ENCODE measurements at places on chromosomes 12 and 14. TPM values are rescaled to one million over a fixed set of nuclear protein-coding genes. Genes with fewer than 3 reads are reported as not detected.

ATG14 gene
- 19.5 TPM for total RNA-seq

RNF212B gene
- 0.33 TPM for total RNA-seq

GPR65 gene
- total RNA-seq = 0.57 TPM

RIPK3 gene
- 3.8 TPM for total RNA-seq

IL26 gene
- total RNA-seq = not detected

PLBD1 gene
- 18.7 TPM for total RNA-seq

ANG gene
- total RNA-seq = 13.7 TPM

NKX2-1 gene
- total RNA-seq = 0.92 TPM

DNA sequence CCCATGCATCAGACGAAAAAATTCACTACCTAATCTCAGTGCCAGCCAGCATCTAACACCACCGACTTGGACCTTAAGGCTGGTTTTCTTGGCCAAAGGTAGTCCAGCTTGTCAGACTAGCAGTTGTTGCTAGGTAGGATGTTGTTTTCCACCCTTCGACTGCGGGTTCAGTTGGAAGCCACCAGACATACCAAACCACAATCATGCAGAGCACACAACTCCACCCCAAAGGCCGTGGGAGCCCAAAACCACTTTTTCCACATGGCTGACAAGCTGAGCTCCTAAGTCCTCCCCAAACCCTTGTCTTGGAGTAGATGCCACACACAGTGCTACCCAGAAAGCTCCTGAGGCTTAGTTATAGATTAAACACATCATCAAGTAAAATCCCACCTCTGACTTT lies 46.8 kb downstream of the LRIG3 start:
- no peak for DNase-seq

- DNase-seq = peak; percentile 8
Observed at GRCh38 chr14:63922696-63923421, 70.1 kb downstream of the SYNE2 start.

GRCh38 chr12:3246253-3246652 lies 169.1 kb downstream of the TSPAN9 start:
- no peak for DNase-seq

DNA sequence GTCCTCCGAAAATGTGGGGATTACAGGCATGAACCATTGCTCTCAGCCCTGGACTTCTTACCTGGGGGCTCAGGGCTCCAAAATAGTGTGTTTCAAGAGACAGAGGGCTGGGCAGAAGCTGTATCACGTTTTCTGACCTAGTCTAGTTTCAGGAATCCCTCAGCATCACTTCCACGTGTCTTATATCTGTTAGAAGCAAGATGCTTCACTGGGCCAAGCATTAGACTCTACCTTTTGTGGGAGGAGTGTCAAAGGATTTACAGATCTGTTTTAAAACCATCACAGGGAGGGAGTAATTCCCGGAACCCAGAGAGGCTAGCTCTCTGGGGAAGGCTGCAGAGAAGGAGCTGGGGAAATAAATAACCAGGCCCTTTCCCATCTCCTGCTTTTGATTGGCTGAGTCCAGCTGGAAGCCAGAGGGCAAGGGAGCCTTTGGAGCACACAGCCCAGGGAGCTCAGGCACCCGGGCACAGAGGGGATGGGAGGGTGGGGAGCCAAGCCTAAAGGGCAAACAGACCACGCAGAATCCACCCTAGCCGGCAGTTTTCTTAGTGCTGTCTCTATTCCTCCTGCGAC lies 33.3 kb upstream of the ALDH2 start:
- DNase-seq = peak; percentile 55

- DNase-seq = no peak
Observed at GRCh38 chr12:39692258-39692853, 72.8 kb upstream of the ABCD2 start.

DNA sequence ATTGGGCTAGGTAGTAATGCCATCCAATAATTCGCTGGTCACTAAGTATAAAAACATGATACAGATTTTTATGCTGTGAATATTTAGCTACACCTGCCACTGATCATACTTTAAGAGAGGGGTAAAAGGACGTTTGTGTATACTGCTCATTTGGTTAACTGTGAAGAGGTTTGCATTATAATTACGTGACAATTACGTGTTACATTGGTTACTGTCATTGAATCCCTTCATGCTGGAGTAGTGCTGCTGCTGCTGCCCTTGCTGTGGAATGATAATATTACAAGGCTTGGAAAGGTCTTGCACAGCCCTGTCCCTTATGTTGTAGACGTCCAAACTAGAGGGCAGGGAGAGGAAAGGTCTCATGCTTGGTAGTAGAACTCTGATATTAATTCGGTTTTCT lies 312.2 kb upstream of the ATP2B1 start:
- DNase-seq = no peak

DNA sequence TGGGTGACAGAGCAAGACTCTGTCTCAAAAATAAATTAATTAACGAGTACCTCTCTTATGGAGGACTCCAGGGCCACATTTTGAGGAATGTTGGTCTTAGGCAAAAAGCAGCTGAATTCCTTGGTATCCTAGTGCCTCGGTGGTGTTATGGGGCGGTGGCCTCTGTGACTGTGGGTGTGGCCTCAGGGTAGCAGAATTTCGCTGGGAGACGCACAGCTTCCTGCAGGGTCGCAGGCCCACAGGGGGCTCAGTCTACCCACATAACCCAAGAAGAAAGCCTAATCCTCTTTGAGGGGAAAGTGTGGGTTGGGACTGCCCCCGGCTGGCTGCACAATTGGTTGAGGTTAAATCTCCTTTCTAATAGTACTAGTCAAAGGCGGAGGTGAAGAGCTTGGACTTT lies 11.2 kb upstream of the SERPINA4 start:
- no peak for DNase-seq

DNA sequence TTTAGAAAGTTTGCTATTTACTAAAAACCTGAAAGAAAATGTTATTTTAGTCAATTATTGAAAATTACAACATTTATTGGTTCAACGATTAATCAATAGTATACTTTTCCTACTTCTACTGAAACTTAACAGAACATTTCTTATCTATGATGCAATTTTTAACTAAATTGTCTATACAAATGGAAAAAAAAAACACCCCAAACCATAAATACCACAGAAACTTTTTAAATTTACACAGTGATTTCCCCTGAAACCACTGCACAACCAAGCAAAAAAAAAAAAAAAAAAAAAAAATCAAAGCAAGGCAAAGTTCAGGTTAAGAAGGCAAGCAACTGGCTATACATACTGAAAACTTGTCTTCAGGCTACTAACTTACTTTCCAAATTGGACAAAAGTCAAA lies 71.9 kb upstream of the POC1B start:
- no peak for DNase-seq

DNA sequence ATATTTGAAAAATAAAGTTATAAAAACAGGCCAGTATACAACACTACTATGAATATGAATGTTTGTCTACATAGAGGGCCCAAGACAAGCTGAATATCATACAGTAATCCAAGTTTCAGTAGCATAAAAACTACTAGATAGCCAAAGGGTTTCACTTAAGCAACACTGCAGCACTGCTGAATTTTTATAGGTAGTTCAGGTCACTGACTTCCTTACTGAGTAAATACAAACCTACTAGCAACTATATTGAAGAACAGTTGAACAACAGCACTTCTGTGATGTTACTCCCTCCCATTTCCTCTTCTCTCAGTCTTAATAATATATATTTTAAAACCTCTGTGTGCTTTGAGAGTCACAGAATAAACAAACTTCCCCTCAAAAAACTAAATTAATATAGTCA lies 42.7 kb downstream of the GTF2A1 start:
- no peak for DNase-seq

- no peak for DNase-seq
Observed at GRCh38 chr14:85417396-85417795, 112.5 kb upstream of the FLRT2 start.

DNA sequence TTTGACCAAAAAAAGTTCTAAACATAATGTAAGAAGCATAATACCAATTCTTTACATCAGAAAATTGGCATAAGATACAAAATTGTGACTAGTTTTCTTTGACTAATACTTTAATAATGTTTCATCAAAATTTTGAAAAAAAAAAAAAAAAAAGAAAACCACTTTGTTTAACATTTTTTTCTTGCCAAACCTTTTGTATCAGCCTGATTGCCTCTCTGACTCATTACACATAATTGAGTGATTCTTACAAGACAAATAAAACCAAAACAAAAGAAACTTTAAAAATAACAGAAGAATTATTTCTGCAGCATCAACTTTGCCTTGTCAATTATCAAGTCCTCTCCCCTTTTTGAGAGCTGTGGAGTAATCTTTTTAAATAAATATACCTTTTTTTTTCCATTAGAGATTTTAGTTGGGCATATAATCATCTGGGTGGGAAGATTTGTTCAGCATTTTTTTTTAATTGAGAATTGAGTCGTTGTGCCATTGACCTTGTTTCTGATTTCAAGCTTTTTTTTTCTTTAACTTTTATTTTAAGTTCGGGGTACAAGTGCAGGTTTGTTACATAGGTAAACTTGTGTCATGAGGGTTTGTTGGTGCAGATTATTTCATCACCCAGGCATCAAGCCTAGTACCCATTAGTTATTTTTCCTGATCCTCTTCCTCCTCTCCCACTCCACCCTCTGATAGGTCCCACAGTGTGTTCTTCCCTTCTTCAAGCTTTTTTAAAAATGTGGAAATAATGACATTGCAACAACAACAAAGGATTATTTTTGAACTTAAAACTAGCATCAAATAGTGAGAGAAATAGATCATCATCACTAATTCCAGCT lies 45.8 kb upstream of the HMGA2 start:
- DNase-seq = no peak

DNA sequence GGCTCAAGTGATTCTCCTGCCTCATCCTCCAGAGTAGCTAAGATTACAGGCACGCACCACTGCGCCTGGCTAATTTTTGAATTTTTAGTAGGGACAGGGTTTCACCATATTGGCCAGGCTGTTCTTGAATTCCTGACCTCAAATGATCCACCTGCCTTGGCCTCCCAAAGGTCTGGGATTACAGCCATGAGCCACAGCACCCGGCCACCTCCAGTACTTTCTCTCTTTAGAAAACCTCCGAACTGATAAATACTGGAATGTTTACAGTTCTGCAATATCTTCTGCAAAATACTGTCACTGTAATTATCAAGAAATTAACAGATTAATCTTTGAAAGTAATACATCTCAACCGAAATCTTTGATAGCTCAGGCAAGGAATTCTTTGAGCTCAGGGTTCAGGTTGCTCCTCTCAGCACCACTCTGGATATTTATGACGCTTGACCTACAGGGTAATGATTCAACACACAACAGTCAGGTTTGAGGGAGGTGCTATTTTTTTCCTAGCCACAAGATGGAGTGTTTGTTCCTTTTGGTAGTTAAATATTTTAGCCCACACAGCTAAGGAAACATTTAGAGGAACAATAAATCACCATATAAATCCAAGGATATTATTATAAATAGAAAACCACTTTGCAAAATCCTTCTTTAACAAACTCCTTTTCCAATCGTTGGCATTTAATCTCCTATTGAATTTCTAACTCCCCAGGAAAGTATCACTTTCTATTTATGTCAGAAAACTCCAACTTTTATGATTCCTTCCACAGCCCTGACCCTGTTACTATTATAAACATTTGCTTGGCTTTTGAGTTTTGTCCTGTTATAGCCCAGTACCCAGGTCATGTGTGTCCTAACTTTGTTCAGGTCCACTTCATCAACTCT lies 48.6 kb upstream of the GTF2A1 start:
- DNase-seq = no peak

DNA sequence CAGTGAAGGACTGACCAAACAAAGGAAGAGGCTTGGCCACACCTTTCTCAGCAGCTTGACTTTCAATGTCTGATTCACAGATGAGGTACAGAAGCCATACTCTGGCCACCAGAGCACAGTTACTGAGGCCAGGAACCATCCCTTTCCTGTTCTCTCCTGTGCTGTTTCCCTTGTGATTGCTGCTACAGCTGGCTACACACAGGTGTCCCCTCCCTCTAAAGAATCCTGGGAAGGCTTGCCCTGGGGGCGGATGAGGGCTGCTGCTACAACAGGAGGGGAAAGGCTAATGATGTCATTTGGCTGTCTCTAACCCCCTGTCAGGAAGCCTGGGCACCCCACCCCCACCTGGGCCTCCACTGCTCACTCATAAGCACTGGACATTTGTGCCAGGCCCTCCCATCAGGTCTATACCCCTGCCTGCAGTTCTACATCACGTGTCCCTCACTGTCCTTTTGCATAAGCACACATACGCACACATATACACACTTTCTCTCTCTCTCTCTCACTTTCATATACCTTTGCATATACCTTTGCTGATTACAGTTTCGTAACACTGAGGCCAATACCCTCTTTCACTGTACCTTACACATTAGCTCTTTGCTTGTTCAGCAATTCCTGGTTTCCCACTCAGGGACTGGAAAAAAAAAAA lies 41.4 kb downstream of the PRPF40B start:
- DNase-seq = no peak

DNA sequence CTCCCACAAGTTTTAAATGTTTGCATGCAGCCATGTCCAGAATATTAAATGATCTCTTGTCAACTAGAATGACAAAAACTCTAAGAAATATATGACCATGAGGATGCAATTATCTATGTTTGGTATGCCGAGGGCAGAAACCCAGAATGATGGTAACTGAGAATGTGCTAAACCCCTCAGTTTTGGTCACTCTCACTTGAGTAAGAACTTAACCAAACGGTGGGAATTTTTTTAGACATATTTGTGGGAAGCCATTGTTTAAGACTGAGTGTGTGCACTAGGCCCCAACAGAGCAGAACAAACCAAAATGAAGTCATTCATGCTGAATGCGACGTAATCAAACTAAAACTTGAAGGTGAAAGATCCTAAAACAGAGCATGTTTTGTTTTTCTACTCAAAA lies 1927.9 kb upstream of the SEL1L start:
- no peak for DNase-seq

GRCh38 chr12:20376984-20377383 lies 8.6 kb downstream of the PDE3A start:
- no peak for DNase-seq

- no peak for DNase-seq
Observed at GRCh38 chr14:64806862-64807495, 72.7 kb downstream of the SPTB start.

- DNase-seq = no peak
Observed at GRCh38 chr12:105261010-105261409, 25.0 kb upstream of the APPL2 start.

DNA sequence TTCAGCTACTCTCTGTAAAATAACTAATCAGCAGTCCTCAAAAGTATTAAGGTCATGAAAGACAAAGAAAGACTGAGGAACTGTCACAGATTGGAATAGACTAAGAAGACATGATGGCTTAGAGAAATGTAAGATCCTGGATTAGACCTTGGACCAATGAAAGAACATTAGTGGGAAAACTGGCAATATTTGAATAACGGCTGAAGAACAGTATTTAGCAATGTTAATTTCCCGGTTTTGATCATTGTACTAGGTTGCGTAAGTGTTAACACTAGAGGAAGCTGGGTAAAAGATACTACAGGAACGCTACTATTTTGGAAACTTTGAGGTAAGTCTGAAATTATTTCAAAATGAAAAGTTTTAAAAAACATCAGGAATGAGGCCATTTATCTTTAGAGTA lies 98.8 kb upstream of the RESF1 start:
- no peak for DNase-seq

Measured in esophagus muscularis mucosa (tissue), 4 donors.